ENCODE measurements at places on chromosomes 6 and 20.

GRCh38 chr6:135750081-135750480 is 101.4 kb upstream of the PDE7B start:
- no peak for DNase-seq

DNA sequence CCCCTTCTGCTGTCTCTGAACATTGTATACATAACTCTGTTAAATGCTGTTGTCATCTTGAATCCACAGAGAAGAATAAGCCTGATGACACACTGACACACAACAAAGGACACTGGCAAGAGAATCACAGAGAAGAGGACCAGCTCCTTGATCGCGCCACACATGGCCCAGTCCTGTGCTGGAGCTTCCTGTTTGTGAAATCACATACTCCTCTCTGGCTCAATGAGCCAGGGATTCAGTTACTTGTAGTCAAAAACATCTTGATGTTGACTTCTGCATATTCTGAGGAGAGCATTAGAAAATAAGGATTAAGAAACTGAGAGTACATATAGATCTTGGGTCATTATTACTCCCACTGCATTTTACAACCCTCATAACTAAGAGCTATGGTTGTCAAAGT is 100.1 kb downstream of the EPB41L2 start:
- no peak for DNase-seq

GRCh38 chr6:51927450-51927849 is 160.0 kb downstream of the PKHD1 start:
- DNase-seq = no peak

DNA sequence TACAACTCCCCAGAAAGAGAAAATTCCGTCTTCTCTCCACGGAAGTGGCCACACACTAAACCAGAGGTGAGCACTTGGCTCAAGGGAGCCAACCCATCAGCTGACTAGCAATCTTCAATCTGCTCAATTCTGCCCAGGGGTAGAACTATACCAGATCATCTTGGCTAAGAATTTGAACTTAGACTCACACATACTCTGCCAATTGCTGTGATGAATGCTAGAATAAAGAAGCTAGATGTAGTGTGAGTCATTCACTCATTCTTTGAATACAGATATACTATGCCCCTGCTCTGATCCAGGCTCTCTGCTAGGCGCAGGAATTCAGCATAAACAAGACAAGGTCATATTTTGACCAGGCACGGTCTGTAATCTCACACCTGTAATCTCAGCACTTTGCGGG is 147.9 kb upstream of the SHLD1 start:
- no peak for DNase-seq

DNA sequence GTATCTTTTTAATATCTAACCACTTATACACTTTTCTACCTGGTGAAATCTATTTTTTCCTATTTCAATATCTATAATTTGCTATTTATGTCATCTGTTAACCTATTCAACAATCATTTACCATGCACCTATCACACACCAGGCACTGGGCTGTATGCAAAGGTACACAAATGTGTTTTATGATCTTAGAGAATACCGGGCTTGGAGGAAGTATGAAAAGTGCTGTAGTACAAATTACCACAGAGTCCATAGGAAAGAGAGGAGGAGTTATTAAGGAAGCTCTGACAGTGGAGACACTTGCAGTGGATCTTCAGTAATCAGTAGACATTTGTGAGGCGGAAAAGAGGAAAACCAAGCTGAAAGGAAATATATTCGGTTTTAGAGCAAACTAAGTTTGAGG is 96.0 kb downstream of the HIVEP2 start:
- no peak for DNase-seq

GRCh38 chr6:87259791-87260190 is 62.6 kb upstream of the SMIM8 start:
- no peak for DNase-seq

DNA sequence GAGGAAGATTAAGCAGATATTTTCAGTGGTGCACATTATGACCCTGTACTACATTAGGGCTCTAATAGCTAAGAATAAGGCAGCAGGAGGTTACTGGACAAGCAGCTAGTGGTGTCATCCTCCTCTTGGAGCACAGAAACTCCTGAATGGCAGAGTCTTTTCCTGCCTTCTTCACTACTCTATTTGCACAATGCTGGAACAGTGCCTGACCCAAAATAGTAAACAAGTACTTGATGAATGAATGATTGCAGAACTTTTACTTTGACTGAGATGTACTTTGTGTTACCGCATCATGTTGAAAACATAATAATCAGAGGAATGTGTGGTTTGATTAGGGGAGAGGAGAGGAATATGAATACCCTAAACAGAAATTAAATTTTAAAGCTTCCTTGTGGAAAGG is 30.0 kb upstream of the UST start:
- no peak for DNase-seq

- DNase-seq = no peak
Observed at GRCh38 chr20:568673-569415, 25.3 kb upstream of the CSNK2A1 start.

DNA sequence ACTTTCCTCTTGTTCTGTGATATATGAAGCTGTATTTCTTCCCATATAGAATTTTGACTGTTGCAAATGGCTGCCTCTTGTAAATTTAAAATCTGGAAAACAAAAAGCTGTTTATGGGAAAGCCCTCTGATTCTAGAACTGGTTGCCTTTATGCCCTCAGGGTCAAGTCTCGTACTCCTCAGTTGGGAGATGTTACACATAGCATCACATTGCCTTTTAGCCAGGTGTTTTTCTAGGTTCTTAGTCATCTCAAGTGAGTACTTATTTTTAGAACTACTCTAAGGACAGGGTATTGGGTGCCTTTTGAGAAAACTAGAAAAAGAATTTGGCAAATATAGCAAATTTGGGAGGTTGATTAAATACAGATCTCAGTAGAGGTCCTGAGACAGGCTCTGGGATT is 58.5 kb downstream of the ANKS1A start:
- no peak for DNase-seq

DNA sequence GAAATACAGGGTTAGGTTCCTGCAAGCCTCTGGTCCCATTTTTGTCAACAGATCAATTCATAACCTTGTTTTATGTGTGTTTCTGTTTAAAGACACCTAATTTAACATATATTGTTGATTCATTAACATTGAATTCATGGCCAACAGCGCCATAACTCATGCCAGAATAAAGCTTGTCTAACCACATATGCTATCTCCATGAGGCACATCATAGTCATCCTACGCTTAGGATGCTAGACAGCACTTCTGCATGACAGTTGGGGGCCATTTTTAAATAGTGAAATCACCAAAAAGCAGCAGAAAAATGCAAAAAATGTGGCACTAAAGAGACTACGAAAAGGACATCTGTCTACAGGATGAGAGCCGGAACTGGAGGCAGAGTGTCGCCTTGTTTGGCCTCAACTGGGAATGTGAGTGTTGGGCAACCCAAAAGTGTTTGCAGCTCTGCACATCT is 37.9 kb downstream of the TRAM2 start:
- no peak for DNase-seq

GRCh38 chr6:83429857-83430610 is 817 bp downstream of the ME1 start:
- DNase-seq = no peak

Data from NCI-H187 (cell line).